Fibroblast of upper back skin (primary cell): ENCODE measurements at places on chromosomes 16 and 17.

- no peak for DNase-seq
Observed at GRCh38 chr16:84455031-84455430, 49.4 kb downstream of the MEAK7 start.

DNA sequence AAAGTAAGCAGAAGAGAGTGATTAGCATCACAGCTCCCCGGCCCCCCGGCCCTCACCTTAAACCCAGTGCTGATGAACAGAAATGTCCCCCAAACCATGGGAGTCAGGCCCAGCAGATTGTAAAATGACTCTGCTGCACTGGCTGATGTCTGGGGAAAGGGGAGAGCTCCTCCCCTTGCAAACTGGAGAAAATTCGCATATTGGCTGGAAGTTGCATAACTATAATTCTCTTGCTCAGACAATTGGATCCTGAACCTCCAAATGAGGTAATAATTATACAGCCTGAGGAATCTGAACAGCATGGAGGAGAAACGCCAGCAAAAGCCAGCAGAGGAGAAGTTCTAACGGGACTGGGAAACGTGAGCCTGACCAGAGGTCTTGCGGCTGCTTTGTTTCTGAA lies 109.7 kb downstream of the C16orf95 start:
- peak; percentile 92 for DNase-seq

DNA sequence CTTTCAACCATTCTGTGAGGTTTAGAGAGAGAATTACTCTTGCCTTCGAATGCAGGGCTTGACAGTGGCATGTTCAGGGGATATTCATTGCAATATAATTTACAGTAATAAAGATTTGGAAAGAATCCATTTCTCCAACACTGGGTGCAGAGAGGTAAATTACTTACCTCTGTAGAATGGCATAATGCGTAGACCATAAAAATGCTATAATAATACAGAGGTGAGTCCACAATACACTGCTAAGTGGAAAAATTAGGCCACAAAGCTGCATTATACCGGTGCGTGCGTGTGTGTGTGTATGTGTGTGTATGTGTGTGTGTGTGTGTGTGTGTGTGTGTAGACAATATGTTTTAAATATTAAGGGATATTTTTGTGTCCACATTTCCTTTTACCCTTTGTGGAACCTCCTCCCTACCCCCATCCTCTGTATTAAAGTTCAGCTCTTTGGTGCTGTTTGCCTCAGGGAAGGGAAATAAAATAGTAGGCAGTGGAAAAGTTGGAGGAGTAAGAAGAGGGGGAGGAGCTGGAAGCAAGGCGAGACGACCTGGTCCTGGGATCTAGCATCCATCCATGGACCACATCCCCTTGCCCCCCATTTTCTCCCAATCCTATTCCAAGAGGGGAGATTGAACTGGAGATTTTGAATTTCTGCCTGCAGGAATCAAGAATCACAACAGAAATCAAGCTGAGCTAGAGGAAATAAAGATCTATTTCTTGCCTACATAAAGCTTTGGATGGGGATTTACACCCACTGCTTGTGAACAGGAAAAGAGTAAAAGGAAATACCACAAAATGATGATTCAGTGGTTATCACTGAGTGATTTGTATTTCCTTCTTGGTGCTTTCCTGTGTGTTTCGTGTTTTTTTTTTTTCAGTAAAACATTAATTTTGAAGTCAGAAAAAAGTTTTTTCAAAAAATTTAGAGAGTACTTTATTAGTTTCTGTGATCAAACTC lies 124.8 kb downstream of the RGS9 start:
- DNase-seq: peak; percentile 53

DNA sequence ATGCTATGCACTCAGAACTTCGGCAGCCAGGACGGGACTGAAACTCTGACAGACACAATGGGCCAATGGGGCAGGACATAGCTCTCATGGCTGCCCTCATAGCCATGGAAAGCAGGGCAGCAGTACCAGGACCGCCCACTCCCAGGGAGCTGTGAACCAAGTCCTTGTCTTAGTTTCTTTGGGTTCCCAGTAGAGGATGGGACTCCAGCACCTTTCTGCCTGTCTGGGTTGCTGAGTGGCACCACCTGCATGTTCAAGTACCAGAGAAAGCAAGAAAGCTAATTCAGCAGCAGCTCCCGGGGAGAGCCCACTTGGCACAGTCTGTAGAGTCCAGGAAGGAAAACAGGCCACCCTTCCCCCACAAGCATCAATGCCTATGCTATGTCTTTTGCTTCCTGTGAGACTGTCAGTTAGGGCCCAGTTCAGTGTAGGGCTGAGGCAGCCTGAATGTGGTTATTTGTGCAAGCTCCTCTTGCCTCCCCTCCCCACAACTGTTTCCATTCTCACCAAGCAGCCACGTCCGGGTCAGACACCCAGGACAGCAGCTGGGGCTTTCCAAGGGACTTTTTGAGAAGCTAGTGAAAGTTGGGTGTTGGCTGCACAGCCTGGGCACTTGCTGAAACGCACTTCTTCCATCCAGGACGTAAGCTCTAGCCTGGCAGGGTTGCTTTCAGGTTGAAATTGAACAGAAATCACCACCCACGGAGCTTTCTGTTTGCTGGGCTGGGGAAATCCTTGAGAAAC lies 7.8 kb downstream of the SUPT4H1 start:
- DNase-seq: no peak

DNA sequence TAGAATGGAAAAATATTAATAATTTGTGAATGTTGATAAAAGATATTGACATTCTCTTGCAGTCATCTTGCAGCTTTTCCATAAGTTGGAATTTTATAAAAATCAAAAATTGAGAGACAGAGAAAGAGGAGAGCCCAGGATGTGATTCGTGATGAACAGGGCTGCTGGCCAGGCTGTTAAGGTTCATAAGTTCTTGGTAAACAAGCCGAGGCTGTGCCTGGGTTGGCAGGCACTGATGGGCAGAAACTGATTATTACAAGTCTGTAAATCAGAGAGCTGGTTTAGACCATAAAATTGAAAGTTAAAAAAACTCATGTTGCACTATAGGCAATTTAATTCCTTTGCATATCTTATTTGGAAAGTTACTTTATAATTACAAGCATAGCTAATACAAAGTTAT lies 533.7 kb downstream of the HAPSTR1 start:
- no peak for DNase-seq

- DNase-seq: peak; percentile 26
Observed at GRCh38 chr17:7383742-7384488, 3.0 kb downstream of the TNK1 start.

GRCh38 chr17:13704333-13704732 lies 102.6 kb upstream of the HS3ST3A1 start:
- peak; percentile 86 for DNase-seq

- DNase-seq: no peak
Observed at GRCh38 chr17:31393749-31394146, 2.3 kb downstream of the RAB11FIP4 start.

- peak; percentile 44 for DNase-seq
Observed at GRCh38 chr17:74862108-74862901, 2.6 kb upstream of the GRIN2C start.

DNA sequence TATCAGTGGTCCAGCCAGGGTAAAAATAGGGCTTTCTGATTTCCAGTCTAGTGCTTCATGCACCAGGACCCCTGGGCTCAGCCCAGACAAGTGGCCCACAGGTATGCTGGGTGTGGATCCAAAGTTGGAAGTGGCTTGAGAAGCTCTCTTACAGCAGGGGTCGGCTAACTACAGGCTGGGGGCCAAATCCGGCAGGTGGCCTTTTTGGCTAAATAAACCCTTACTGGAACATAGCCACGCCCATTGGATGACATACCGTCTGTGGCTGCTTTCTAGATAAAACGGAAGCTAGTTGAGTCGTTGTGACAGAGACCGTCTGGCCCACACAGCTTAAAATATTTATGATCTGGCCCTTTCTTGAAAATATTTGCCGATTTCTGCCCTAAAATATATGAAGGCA lies 119.0 kb upstream of the CDC42EP4 start:
- DNase-seq: peak; percentile 14

DNA sequence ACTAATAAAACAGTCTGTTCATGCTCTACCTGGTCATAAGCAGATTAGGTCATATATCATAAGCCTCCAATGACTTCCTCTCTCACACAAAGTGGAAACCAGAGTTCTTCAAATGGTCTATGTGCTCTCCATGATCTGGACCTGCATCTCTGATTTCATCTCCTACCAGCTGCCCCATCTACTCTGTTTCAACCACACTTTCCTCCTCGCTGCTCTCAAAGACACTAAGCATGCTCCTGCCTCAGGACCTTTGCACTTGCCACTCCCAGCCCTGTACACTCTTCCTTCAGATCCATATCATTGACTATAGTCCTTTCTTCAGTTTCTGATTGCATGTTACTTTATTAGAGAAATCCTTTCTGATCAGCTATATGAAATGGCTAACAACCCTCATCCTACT lies 196.8 kb downstream of the PHKB start:
- DNase-seq: no peak

DNA sequence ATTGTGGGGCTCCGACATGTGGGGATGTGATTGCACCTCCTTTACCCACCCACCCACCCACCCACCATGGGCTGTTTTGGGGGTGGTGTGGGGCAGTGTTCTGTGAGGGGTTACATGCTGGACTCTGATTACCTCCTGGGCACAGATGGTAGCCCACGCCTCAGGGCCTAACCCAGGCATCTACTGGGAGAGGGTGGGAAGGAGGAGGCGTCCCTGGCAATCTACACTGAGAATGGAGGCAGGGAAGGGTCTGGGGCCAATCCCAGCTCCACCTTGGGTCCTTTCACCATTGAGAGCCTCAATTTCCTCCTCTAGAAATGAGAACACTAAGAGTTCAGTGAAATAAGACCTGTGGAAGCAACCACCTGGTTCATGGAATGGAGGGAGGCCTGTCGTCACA lies 11.7 kb upstream of the DOK4 start:
- no peak for DNase-seq

- no peak for DNase-seq
Observed at GRCh38 chr17:62892061-62892675, 73.9 kb upstream of the TANC2 start.

DNA sequence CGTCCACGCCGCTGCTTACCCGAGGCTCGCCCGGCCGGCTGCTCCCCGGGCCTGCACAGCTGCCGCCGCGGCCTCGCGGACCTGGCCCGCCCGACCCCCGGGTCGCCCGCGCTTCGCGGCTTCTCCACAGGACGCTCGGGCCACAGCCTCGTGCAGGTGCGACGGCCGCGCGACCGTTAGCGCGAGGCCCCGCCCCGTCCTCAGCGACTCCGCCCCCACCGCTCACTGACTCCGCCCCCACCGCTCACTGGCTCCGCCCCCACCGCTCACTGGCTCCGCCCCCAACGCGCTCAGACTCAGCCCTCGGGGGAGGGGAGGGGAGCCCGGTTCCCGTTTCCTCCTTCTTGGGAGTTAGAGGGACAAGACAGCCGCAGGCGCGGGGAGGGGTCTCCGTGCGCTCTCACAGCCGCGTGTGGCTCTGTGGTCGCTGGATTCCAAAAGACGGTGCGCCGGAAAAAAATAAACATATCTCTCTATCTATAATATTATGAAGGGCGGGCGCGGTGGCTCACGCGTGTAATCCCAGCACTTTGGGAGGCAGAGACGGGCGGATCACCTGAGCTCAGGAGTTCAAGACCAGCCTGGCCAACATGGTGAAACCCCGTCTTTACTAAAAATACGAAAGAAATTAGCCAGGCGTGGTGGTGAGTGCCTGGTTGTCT lies at the start of gene MEIOB:
Gene MEIOB (minus strand): TSS at position 191 of the 662 bp plus-strand sequence. CDS start 3,989 bp downstream, outside the sequence.
- DNase-seq: peak; percentile 40

GRCh38 chr16:48492133-48492532 lies 106.9 kb upstream of the SIAH1 start:
- peak; percentile 27 for DNase-seq

GRCh38 chr17:28686296-28686695 lies 24.3 kb downstream of the SUPT6H start:
- no peak for DNase-seq

- DNase-seq: no peak
Observed at GRCh38 chr17:76940738-76941350, 72.6 kb downstream of the MGAT5B start.

GRCh38 chr16:79181419-79181818 lies 419.1 kb downstream of the MAF start:
- no peak for DNase-seq

DNA sequence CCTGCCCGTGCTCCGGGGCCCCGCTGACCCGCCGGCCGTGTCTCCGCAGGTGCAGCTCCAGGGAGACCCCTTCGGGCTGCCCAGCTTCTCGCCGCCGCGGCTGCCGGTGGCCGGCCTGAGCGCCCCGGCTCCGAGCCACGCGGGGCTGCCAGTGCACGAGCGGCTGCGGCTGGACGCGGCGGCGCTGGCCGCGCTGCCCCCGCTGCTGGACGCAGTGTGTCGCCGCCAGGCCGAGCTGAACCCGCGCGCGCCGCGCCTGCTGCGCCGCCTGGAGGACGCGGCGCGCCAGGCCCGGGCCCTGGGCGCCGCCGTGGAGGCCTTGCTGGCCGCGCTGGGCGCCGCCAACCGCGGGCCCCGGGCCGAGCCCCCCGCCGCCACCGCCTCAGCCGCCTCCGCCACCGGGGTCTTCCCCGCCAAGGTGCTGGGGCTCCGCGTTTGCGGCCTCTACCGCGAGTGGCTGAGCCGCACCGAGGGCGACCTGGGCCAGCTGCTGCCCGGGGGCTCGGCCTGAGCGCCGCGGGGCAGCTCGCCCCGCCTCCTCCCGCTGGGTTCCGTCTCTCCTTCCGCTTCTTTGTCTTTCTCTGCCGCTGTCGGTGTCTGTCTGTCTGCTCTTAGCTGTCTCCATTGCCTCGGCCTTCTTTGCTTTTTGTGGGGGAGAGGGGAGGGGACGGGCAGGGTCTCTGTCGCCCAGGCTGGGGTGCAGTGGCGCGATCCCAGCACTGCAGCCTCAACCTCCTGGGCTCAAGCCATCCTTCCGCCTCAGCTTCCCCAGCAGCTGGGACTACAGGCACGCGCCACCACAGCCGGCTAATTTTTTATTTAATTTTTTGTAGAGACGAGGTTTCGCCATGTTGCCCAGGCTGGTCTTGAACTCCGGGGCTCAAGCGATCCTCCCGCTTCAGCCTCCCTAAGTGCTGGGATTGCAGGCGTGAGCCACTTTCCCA lies 5.9 kb downstream of the CTF1 start:
- DNase-seq: peak; percentile 44

- no peak for DNase-seq
Observed at GRCh38 chr17:60766778-60767190, 89.1 kb downstream of the BCAS3 start.

DNA sequence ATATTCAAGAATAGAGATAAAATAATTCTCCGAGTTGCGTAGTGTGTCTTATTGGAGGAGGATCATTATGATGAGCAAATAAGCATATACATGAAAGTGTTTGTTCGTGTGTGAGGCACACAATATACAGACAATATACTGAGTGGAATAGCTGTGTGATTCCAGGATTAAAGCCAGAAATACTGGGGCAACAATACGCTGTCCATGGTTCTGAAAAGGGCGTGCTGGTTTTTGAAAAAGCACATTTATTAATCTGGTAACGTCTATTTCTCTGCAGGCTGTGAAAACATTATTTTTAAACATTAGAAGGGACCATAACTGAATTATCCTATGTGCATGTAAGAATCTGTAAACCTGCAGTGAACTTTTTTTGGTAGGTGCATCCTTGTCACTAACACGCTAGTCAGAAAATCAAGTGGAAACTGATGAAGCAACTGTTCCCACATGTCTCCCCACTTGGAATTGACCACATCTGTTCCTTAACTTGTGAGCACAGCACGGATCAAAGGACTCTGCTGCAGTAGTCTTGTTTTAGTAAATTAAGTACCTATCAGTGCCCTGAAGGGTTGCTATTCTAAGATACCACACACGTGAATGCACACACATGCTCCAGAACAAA lies 346.0 kb downstream of the GRIN2A start:
- DNase-seq: peak; percentile 55
